Tongue (tissue), 3 donors: ENCODE measurements at places on chromosomes 16 and 17. TPM values are rescaled to one million over a fixed set of nuclear protein-coding genes. Genes with fewer than 3 reads are reported as not detected.
A peak's percentile ranks its signal among the peaks of the same experiment; 100 is the strongest.

DNA sequence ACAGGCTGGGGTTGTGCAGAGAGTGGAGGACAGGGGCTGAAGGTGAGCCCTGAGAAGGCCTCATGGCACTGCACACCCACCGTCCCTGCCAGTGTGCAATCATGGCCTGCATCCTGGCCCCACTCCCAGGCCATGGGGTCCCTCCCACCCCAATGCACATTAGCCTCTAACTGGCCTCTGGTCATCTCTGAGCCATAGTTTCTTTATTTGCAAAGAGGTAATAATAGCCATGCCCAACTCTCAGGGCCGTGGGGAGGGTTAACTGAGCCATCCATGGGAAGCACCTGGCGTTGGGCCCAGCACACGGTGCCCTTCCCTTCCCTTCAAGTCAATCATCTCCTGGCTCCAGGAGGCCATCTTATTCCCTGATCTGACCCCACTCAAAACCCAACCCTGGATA is 10.8 kb upstream of the ITGA3 start:
- DNase-seq: no peak

DNA sequence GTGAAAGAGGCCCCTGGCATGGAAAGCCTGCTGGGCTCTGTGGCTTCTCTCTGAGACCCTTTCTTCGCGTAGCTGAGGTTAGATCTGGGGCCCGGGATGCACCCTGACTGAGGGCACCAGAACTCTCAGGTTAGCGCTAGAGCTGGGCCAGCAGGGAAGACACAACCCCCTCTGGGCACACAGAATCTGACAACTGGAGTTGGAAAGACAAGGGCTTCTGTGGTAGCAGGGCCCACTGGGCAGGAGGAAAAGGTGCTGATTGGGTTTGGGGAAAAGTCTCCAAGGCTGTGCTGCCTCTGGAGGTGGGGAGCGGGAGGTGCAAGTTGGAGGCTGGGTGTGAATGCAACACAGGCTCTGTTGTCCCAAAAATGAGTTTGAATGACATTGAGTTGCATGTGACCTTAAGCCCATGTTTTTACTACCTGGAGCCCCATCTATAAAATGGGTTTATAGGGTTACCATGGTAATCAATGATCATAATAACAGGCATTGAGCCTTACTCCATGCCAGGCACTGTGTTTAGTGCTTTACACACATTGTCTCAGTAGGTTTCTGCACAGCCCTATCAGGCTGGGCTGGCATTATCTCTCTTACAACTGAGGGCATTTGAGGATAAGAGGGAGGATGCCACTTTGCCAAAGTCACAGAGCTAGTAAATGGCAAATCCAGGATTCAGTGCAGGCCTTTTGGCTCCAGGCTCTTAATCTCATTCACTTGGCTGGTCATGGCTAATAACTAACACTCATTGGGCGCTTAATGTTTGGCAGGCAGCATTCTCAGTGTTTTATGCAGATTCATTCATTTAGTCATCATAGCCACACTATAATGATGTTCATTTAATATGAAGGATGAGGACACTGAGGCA is 9.5 kb upstream of the IGFBP4 start:
- DNase-seq: no peak

- DNase-seq: peak; percentile 82
These were observed 21.0 kb downstream of the VASN start for GRCh38 chr16:4392382-4393239.

GRCh38 chr17:66939461-66940114 is 24.9 kb upstream of the CACNG4 start:
- peak; percentile 40 for DNase-seq

DNA sequence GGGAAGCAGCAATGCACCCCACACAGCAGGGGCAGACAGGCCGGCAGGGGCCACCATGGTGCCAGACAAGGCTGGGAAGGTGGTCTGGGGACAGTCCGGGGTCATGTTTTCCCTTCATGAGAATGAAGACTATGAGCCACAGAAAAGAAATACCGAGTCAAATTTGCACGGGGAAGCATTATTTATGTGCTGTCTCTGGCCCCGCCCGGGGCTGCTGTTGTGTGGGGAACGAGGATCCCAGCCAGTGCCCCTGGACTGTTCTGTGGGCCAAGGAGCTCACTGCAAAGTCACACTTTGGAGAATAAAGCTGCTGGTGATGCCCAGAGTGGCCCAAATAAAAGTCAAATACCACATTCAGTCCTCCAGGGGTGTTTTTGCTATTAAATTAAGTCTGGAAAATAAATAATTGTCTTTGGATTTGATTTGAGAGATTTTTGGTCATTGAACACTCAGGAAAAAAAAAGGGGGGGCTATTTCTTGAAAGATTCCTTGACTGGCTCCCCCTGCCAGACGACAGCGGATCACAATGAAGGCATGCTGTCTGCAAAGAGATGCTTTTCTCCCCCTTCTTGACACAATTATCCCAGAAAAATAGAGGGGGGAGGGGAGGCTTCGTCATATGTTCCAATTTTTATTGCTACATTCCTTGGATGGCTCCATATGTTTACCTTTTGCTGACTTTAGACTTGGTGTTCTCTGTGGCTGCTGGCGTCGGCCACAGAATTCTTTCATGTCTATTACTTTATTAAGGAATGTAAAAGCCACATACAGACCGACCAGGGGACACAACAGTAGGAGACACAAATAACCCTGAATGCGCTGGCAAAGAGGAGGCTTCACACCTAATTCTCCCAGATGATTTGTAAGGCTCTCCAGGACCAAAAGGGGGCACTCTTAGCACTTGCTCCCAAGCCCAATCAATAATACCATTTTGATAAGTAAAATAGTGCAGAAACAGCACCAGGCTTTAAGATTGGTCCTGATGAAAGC is 27.1 kb upstream of the ANKFN1 start:
- DNase-seq: peak; percentile 32

DNA sequence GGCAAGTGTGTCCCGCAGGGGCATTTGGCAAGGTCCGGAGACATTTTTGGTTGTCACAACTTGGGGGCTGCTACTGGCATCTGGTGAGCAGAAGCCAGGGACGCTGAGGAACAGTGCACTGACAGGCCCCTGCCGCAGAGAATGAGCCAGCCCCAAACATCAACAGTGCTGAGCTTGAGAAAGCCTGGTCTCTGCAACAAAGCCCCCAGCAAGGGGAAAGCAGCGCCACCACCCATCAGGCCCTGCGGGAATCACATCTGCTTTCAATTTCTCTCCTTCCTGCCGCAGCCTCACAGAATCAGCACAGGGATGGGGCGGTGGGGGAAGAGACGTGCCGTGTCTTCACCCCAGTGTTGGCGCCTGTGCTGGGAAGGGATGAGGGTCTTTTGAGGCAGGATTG is 14.8 kb upstream of the PRPSAP1 start:
- peak; percentile 38 for DNase-seq

GRCh38 chr17:35210741-35211140 is 16.5 kb upstream of the SLC35G3 start:
- no peak for DNase-seq

GRCh38 chr17:28370744-28371103 is 617 bp upstream of the VTN start:
- DNase-seq: no peak

- DNase-seq: no peak
These were observed 43.2 kb downstream of the CLEC16A start for GRCh38 chr16:10987361-10988163.

GRCh38 chr17:1030684-1031532 is 34.0 kb downstream of the TIMM22 start:
- DNase-seq: peak; percentile 73

Gene PLEKHH3
- total RNA-seq: 38.9 TPM

Gene C16orf96
- total RNA-seq: 0.72 TPM

Gene KRTAP4-1
- total RNA-seq: not detected

Gene ITGAX
- total RNA-seq: 2.7 TPM

Gene SF3B3
- total RNA-seq: 137 TPM
